ENCODE measurements at places on chromosomes 12 and 14. TPM values are rescaled to one million over a fixed set of nuclear protein-coding genes. Genes with fewer than 3 reads are reported as not detected.

DNA sequence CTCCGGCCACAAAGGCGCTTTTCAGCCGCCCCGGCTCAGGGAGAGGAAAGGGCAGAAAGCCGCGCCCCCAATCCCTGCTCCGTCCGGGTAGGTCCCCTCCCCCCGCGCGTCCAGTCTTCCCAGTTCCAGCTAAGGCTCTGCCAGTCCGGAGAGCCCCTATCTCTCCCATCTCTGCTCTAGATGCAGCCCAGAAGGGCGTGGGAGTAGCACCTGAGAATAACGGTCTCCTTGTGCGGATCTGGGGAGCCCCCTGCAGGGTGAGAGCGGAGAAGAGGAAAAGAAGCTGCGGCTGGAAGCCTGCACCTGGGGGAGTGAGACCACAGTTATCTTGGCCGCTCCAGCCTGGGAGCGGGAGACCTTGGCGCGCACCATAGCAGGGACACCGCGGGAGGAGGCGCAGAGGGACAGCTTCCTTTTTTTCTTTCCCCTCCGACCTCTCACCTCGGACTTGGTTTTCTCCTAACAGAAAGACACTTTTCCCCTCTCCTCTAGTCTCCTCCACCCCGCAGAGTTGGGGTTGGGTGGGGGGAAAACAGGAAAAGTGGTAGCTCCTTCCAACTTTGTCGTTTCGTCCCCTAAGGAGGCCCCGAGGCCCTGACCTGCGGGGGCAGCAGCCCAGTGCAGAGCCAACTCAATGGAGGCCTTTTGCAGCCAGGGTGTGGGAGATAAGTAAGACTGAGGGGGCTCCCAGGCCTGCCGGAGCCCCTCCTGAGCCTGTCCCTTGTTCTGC lies 2.4 kb downstream of the DHH start:
- DNase-seq, result peak; percentile 67

CCDC177 gene
- total RNA-seq, result not detected

DNA sequence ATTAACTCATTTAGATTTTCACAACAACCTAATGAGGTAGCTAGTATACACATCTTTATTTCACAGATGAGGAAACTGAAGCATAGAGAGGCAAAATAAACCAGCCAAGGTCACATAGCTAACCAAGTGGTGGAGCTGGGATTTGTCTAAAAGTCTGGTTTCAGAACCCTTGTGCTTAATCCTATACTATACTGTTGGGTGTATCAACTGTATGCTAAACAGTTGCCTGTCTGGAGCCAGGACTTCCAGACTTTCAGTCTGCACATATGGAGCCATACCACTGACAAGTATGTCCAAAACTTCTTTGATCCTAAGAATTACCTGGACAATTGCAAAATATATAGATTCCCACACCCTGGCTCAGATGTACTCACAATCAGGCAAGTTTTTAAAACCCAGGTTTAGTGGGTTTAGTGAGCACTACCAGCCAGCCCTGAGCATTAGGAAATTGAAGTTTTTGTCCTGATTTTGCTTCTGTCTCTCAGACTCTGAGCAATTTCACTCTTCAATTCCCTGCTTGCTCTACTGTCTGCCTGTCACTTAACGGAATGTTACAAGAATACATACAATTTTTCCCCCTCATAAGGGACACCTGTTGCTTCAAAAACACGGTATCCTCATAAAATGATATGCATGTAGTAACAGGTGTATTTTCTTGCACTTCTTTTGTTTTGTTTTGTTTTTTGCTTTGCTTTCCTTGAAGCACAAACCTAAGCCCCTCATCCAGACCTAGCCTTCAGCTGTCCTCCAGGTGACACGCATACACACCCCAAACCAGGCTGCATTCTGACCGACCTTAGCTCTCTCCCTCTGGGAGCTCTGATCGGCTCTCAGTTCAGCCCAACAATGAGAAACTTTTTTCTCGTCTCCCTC lies 9.6 kb upstream of the SALL2 start:
- DNase-seq, result no peak

SLCO1C1 gene
- total RNA-seq, result 3.7 TPM

ATXN2 gene
- 54.0 TPM for total RNA-seq

- DNase-seq, result no peak
These were observed 393.7 kb downstream of the SOX5 start for GRCh38 chr12:23555825-23556207.

GRCh38 chr14:72027061-72027460 lies 94.8 kb downstream of the RGS6 start:
- DNase-seq, result no peak

TSPAN11 gene
- 2.5 TPM for total RNA-seq

DNA sequence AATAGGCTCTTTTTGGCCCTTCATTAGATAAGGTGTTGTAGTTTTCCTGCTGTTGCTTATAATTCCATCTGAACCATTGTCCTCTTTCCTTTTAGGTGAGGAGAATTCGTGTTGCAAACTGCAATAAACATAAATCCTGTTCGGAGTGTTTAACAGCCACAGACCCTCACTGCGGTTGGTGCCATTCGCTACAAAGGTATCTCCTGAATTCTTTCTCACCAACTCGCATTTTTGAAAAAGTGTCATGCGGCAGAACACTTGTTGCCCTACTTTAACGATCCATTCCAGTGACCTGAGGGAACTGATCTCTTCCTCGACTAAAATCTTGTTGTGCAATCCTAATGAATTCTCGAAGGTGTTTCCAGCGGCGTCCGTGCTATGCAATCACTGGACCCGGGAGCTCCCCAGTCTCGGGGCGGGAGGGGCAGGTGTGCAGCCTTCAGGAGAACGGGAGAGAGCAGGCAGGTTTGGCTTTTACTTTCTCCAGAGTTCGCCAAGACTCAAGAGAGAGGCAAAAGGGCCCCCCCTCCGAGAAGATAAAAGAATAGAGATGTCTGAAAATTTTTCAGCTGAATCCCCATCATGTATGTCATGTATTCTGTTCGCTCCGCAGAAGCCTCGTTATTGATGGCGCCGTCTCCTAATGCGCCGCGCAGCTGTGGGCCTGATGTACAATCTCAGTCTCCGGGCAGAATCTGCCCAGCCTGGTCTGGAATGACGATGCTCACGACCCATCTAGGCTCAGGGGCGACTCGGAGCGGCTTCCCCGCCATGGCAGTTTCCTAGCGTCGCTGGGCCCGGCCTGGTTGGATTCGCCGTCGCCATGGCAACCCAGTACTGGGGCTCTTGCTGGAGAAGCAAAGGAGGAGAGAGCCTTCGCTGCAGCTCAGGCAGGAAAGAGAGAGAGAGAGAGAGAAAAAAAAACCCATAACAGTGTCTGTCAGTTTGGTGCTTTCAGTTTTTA lies 38.2 kb downstream of the PLXNC1 start:
- DNase-seq, result peak; percentile 60

GRCh38 chr12:89977405-89978085 lies 268.9 kb upstream of the ATP2B1 start:
- DNase-seq, result no peak

DNA sequence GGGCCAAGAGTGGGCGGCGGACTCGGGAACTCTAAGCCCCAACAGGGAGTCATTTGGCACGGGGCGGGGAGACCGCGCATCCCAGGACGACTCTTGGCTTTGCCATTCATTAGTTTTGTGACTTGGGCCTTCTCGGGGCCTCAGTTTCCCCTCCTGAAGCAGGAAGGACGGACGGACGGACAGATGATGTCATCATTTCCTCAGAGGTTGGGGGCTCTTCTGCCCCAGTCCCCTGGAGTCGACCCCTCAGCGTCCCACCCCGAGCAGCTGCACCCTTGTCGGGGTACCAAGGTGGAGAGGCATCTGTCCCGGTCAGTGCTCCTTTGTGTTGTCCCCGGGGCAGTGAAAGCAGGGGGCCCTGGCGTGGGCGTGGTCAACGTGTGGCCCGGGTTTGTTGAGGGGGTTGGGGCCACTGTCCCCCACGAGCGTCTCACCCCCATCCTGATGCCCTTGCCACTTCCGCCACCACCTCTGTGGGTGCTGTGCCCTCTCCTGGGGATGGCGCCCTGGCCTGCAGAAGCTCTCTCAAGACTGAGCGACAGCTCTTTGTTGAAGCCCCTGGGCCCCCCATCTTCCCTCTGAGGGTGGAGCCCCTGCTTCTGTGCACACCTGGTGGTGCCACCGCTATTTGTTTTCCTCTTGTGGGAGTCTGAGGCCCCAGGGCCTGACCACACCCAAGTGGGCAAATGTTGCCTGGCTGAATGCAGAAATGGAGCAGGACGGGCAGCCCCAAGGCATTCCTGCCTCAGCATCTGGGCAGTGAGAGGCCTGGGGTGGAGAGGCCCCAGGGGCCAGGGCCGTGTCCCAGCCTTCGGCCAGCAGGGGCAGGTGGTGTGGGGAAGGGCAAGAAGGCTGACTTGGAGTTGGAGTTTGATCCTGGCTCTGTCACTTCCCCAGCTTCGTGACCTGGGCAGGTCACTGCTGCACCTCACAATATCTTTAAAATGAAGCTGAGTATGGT lies 896 bp downstream of the HHIPL1 start:
- DNase-seq, result no peak

SLC38A2 gene
- 122 TPM for total RNA-seq

GRCh38 chr12:91926848-91927247 lies 218.8 kb downstream of the BTG1 start:
- DNase-seq, result no peak

LGMN gene
- total RNA-seq, result 119 TPM

- no peak for DNase-seq
These were observed 16.6 kb downstream of the RDH12 start for GRCh38 chr14:67718265-67718664.

- DNase-seq, result peak; percentile 42
These were observed 707.5 kb upstream of the TMEM132C start for GRCh38 chr12:127559349-127560040.

NANOG gene
- total RNA-seq, result not detected

GRCh38 chr14:33081259-33081658 lies 142.6 kb downstream of the NPAS3 start:
- no peak for DNase-seq

GRCh38 chr12:40375076-40375475 lies 150.3 kb downstream of the LRRK2 start:
- DNase-seq, result no peak

- DNase-seq, result no peak
These were observed 695.6 kb upstream of the LMO3 start for GRCh38 chr12:17301544-17301943.

GRCh38 chr12:12024911-12025682 lies 45.6 kb upstream of the BCL2L14 start:
- DNase-seq, result no peak

- no peak for DNase-seq
These were observed 40.3 kb upstream of the GCH1 start for GRCh38 chr14:54942913-54943312.

NOS1 gene
- 0.89 TPM for total RNA-seq

TUNAR gene
- total RNA-seq, result not detected

GRCh38 chr12:54418441-54419087 lies 502 bp downstream of the ITGA5 start:
- no peak for DNase-seq

DNA sequence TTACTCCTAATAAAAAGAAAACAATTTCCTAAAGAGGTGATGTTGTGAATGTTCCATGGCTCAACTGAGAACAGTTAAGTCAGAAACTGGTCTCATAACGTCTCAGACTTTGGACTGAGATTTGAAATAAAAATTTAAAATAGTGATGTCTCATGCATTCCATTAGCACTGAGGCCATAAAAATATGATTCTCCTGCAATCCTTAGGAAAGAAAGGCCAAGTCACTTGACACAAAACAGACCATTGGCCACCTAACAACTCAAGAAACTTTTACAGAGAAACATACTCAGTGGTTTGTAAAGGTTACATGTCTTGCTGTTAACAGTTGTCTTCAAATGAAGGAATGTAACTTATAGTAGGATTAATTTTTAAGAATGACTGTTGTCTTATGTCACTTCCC lies 58.1 kb downstream of the STAB2 start:
- DNase-seq, result no peak

KLHL33 gene
- 0.77 TPM for total RNA-seq

DNA sequence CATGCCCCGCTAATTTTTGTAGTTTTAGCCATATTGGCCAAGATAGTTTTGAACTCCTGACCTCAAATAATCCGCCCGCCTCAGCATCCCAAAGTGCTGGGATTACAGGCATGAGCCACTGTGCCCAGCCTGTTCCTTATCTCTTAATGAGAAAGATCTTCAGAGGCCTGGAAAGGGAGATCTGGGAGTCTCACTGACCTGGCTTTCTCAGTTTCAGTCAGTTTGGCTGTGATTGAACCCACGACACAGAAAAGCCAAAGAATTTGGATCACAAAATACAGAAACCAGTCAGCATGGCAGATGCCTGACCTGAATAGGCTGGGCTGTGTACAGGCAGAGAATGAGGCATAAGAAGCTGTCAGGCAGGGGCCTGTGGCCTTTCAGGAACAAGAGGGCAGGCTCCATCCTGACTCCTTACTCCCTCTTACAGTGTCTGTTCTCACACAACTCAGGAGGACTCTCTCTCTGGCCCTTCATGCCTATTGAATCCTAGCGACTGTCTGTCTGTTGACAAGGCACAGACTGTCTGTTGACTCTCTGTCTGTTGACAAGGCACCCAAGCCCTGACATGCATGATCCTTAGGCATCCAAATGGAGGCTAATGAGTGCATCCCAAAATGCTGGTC lies 366.5 kb upstream of the CCDC196 start:
- DNase-seq, result no peak

GRCh38 chr14:77319422-77319821 lies 1.3 kb downstream of the POMT2 start:
- no peak for DNase-seq

GRCh38 chr14:23006188-23006534 lies 3.8 kb downstream of the C14orf93 start:
- no peak for DNase-seq

DNA sequence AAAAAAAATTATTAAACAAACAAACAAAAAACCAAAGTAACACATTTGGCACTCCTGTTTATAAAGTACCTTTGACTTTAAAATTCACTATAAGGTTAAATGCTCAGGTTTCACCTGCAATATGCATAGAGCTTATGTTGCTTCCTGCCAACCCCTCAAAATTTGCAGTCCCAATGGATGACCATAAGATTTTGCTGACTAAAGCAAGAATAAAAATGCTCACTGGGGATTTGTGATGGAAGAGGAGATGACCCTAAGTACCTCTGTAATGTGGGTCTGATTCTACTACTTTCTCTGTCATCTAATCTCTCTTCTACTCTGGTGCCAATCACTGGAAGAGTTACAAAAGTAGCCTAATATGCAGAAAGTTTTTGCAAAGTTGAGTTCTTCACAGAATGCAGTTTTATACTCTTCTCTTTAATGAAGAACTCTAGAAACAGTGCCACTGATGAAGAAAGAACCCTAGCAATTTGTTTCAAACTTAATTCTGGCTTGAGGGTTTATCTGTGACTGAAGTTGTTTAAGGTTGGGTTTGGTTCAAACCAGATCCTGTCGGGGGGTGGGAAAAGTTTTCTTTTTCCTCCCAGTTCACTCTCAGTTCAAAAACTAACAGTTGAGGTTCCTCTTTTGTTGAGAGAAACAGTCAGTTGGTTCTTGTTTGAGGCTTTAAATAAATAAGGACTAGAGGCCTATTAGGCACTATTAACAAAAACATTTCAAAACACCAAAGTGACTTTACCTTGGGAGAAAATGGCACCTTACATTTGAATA lies 10.9 kb downstream of the WASHC3 start:
- no peak for DNase-seq

GRCh38 chr14:51020024-51020710 lies 74.7 kb downstream of the TRIM9 start:
- DNase-seq, result no peak
